ENCODE measurements at places on chromosomes 2 and 18. TPM values are rescaled to one million over a fixed set of nuclear protein-coding genes. Genes with fewer than 3 reads are reported as not detected.

- no peak for DNase-seq
Observed at GRCh38 chr2:127188797-127189196, 31.3 kb downstream of the CYP27C1 start.

DNA sequence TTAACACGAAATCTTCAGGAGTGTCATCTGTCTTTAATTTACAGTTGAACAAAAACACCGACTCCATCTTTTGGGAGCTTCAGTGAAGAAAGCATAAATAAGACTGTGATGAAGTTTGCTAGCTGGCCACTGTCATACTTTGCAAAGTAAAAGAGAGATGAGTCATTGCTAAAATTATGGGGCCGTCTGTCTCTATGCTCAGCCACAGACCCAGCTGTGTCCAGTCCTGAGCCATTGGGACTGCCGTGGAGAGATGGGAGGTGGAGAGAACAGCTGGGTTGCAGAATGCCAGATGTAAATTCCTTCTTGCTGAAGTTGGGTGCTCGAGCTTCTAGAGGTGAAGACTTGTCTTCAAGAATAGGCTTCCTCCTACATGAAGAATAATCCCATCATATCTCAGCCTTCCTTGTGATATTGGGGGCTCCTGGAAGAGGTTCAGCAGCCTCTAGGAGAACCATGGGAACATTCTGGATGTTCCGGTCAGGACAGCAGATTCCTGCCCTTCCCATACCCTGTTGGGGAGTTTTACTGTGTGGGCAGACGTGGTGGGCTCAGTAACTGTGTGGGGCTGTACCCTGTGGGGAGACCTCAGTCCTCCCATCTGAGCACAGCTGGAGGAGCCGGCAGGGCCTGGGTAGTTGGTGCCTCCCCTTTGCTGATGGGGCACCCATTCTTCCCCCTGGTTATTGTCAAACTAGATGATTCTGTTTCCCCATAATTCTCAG, 71.1 kb downstream of the LDLRAD4 start:
- no peak for DNase-seq

DNA sequence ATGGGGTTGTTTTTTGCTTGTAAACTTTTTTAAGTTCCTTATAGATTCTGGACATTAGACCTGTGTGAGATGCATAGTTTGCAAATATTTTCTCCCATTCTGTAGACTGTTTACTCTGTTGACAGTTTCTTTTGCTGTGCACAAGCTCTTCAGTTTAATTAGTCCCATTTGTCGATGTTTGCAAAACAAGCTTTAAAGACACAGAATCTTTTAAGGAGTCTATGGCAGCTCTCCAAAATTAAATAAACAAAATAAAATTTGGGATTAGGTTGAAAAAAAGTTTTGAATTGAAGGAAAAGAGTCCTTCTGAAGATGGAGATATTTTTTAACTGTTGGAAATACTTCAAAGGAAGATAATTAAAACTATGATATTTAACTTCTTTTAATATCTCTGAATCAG, 88.8 kb downstream of the MAP3K20 start:
- no peak for DNase-seq

DNA sequence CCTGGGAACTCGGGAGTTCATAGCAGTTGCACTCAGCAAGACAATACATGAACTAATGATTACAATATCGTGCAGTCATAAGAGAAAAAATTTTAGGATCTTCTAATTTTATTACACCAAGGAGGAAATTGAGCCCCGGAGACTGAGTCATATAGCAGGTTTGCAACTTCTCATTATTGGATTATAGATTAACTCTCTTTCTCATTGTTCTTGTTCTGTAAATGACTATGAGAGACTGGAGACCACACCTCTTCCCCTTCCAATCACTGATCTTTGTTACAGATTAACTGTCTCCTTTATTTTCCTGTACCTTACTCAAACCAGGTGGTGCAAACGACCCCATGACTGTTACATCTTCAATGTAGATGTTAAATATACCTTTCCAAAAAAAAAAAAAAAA, 435.8 kb upstream of the DDX18 start:
- no peak for DNase-seq

DNA sequence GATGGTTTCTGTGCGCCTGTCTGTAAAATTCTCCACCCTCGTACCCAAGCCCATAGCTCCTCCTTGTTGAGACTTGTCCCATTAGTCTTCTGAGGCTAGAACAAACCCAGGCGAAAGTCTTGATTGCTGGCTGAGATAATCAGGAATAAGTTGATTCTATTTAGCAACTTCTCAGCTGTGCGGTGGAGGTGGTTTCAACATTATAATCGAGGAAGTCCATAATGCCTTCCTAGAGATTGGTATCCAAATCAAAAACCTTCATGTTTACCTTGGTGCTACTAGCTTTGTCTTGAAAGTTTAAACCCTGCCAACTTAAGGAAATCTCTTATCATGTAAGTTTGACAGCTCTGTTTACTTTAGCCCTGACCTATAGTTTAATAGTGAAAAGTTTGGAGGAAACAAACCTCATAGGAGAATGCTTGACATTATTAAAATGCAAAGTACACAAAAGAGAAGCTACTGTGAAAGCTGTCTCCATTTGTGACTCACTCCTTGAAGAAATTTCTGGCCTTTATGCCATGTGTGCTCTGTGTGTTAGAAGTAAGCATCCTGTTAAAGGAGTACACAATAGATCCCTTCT, 36.6 kb upstream of the DSC1 start:
- DNase-seq, result no peak

DNA sequence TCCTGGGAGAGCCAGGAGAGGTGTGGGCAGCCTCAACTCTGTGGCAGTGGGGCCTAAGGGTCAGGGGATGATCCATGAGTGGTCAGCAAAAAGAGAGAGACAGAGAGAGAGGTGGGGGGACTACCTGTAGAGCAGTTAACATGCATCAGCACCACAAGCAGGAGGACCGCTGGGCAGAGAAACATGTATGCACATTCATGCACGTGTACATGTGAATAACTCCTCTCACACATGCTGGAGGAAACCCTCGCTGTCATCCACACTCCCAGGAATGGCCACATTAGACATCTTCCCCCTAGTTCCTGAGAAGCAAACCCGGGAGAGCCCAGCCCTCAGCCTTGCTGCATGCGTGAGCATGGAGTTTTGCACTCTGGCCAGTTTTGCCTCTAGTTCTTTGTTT, 166.1 kb downstream of the SMAD7 start:
- no peak for DNase-seq

DNA sequence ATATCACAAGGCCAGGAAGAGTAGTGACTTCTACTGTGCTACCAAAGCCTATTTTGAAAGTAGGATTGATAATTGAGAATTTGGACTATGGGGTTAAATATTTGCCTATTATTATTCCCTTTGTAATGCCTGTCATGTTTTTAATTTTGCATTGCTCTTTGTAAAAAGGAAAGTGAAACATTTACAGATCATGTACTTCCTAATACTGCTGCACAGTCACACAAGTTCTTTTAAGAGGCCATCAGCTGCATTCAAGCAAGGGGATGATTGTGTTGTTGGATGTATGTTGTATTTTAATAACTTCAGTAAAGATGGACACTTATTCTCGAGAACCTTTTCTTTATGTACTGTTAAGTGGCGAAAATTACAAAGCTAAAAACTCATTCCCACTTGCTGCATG, 70.1 kb downstream of the PLEKHA3 start:
- no peak for DNase-seq

DNA sequence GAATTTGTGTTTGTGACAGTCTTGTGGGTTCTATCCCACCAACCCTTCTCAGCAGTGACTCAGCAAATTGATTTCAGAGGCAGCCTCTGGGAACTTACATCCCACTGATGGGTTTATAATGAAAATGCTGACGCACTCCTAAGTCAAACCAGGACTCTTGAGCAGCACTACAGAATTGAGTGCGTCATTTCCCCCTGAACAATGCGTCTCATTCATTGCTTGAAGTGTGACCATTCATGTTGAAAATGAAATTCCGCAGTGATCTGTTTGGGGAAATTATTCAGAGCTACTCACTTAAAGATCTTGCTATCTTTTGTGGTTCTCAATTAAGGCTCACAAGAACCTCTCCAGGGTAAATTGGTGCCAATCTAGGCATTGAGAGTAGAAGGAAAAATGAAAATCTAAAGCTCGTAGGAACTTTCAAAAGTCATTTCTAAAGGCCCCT, 417.7 kb upstream of the SLC14A2 start:
- no peak for DNase-seq

DNA sequence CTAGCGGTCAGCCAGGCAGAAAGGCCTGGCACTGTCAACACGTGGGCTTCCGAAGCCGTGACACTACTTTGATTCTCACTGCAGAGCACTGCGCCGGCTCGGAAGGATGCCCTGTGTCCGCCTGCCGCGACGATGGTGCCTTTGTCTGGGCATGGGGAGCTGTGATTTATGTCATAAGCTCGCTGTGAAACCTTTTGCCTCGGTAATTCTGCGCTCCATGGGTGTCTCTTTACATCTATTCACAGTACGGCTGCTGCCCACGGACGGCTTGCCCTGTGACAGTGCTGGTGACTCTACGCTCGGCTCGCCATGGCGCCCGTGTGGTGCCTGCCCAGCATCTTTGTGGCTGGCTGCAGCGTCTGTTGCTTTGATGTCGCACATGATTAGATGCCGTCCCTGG, 43.1 kb upstream of the GBX2 start:
- DNase-seq, result no peak

DNA sequence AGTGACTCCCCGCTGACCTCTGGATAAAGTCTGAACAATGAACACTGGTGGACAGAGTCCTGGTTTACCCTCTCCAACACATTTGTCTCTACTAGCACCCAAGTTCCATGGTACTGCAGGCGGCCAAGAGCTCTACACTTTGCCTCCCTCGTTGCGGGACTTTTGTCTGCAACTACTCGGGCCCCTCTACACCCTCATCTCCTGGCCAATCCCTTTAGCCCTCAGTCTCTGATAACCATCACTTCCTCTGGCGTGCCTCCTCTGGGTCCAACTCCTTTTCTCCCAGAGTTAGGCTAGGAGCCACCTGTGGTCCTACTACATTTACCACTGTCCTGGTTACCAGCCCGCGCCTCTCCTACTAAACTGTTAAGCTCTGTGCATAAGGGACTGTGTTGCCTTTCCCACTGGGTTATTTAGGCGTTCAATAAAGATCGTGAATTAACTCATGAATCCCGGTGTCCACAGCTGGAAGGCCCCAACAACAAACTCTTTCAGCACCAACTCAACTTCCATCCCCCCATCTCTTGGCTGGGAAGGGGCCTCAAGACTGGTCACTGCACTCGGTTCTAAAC, 757 bp downstream of the HDHD2 start:
- no peak for DNase-seq

CHRND gene
- 0.31 TPM for polyA plus RNA-seq

GRCh38 chr18:68041327-68041726, 524.8 kb upstream of the DSEL start:
- no peak for DNase-seq

DNA sequence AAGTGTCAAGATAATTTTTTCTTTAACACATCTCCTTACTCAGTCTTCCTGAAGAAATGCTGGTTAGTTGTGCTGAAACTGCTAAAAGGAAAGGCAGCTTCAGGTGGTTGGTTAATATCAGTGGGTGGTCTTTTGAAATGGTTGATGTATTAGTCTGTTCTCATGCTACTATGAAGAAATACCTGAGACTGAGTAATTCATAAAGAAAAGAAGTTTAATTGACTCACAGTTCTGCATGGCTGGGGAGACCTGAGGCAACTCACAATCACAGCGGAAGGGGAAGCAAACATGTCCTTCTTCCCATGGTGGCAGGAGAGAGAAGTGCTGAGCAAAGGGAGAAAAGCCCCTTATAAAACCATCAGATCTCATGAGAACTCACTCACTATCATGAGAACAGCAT, 125.9 kb upstream of the CYRIA start:
- no peak for DNase-seq

Data from left renal cortex interstitium (tissue), 4 donors.